T1000 (cell line): ENCODE measurements at places on chromosomes 6 and 20.

DNA sequence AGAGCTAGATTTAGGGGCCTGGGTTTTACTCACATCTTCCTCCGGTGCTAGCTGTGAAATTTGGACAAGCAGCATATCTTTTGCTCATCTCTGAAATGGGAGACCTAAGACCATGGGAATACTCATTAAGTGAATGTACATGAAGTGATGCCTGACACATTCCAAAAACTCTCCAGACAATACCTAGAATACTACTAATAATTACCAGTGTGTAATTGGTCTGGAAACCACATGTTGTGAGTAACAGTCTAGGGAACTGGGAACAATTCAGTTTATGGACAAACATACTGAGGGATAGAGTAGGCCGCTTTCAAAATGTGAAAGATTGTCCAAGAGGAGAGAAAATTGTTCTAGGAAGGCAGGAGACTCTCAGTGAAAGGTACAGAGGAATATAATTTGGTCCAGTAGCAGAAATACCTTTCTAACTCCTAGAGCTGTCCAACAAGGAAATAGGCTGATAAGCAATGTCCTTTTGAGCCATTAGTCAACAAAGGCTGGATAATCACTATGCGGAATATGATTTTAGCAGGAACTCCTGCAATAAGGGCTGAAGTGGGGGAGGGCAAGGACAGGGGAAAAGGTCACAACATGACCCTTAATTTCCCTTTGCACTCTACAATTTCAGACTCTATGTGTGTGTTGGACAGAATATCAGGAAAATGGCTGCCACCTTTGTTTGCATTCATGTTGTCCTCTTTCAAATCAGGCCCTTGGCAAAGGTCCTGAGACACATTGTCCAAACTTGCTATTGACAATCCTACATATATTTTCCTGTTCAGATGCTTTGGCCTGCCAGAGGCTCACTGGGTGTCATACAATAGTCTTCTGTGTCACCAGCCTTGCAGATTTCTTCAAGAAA, 315.4 kb downstream of the PLCB1 start:
- no peak for DNase-seq

GRCh38 chr6:1832844-1833787, 223.4 kb downstream of the FOXC1 start:
- no peak for DNase-seq

GRCh38 chr6:13331516-13332348, 3.4 kb upstream of the TBC1D7 start:
- DNase-seq = no peak

GRCh38 chr6:116352515-116353471, 18.0 kb upstream of the DSE start:
- peak; percentile 3 for DNase-seq

GRCh38 chr6:161369339-161369738, 95.5 kb upstream of the AGPAT4 start:
- peak; percentile 83 for DNase-seq

DNA sequence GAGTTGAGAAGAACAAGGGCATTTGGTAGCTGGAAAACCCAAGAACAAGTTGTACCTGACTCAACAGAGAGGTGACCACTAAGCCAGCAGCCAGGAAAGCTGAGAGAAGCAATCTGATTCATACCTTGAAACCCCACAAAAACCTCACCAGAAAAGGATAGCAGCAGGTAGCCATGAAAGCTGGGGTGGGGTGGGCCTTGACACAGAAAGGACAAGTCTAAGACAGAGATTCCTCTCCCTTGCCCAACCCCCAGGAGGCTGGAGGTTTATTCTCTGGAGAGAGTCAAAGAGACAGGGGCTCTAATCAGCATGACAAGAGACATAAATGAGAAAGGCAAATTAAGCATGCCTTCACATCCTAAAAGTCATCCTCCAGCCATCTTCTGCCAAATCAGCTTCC, 151.7 kb upstream of the DST start:
- no peak for DNase-seq
